ENCODE measurements at places on chromosomes 2 and 18.

DNA sequence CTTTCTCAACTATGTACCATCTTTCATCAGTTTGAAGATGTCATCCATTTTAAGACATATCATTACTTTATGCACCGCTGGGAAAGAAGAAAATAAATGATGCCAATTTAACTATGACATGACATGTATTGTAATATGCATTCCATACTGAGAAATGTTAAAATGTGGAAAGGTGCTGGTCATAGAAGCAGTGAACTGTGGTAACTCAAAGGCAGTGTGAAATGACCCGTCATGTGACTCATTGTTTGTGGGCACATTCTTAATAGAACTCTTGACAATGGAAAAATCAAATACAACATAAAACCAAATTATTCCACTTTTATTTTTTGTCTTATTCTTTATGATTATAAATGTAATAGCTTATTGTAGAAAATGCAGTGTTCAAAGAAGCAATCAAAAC lies 455.0 kb upstream of the ST6GAL2 start:
- H3K36me3 ChIP-seq = peaks cover 3% of the 10 kb centered on the region
- H3K4me1 ChIP-seq = peaks cover 30% of the 10 kb centered on the region
- H3K27ac ChIP-seq = no peak overlapping the region
- no peak for DNase-seq
- H3K4me3 ChIP-seq = no peak overlapping the region

DNA sequence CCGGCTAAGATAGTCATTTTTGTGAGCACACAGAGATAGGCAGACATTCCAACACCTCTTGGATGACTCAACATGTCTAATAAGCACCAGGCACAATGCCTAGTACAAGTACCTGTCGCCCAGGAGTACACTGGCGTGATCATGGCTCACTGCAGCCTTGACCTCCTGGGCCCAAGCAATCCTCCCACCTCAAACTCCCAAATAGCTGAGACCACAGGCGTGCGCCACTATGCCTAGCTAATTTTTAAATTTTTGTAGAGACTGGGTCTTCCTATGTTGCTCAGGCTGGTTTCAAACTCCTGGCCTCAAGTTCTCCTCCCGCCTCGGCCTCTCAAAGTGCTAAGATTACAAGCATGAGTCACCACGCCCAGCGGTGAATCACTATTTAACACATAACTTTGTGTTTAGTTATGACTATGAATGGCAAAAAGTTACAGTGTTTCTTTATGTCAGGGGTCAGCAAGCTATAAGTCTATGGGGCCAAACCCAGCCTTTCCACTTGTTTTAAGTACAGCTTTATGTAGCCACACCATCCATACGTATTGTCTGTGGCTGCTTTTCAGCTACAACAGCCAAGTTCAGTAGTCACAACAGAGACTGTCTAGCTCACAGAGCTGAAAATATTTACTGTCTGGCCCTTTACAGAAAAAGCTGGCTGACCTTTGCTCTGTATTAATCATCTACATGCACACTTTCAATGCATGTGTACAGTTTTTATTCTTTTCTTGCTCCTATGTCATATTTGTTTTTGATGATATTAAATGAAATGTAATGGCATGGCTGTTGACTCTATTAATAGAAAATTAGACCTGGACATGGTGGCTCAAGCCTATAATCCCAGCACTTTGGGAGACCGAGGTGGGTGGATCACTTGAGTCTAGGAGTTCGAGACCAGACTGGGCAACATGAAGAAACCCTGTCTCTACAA lies 18.7 kb downstream of the ORC2 start:
- no peak for DNase-seq
- H3K27me3 ChIP-seq = no peaks in the 10 kb centered on the region
- peak overlapping the region; percentile 89 for H3K27ac ChIP-seq
- peaks cover 30% of the 10 kb centered on the region for H3K36me3 ChIP-seq
- no peak overlapping the region for H3K4me3 ChIP-seq
- H3K4me1 ChIP-seq = peaks cover 13% of the 10 kb centered on the region

DNA sequence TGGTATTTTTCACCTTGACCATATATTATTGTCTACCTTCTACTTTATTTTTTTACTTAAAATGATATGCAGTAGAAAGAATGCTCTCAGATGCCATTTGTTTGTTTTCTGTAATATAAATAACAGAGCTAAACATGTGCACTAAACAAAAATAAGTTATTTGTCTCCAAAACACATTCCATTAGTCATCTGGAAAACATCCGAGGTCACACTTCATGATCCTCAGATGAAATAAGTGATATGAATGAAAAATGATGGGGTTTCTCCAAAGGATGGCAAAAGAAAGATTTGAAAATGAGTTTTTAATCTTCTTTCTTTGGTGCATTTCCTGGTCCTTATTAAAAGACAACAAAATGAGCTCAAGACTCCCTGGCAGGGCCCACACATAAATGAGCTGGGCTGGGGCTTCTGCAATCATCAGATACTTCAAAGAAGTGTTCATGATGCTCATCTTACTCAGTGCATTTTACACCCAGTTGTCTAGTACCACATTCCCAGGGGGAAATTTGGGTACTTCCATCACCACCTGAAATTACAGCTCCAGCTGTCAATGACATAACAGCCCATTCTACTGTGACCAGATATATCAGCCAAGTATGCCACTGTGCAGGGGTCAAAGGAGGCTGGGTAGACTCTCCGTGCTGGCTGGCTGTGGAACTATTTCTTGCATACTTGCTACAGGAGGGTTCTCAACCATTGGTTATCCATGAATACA lies 283.5 kb downstream of the PID1 start:
- DNase-seq = no peak
- no peak overlapping the region for H3K4me3 ChIP-seq
- H3K27me3 ChIP-seq = no peaks in the 10 kb centered on the region
- H3K4me1 ChIP-seq = no peaks in the 10 kb centered on the region
- H3K27ac ChIP-seq = no peak overlapping the region

GRCh38 chr18:9614401-9615279 lies at the start of gene PPP4R1:
TSS of gene PPP4R1 (minus strand) at chr18:9614559. CDS start at chr18:9614484, 75 bp downstream.
- H3K4me3 ChIP-seq = peak within 1 kb of the TSS; percentile 93
- H3K4me1 ChIP-seq = peaks cover 62% of the 10 kb centered on the region
- DNase-seq = peak; percentile 91
- H3K27me3 ChIP-seq = no peaks in the 10 kb centered on the region
- H3K36me3 ChIP-seq = peaks cover 11% of the 10 kb centered on the region

GRCh38 chr2:181310967-181311366 lies 146.2 kb upstream of the ITGA4 start:
- peaks cover 26% of the 10 kb centered on the region for H3K4me1 ChIP-seq
- no peaks in the 10 kb centered on the region for H3K36me3 ChIP-seq
- no peak for DNase-seq
- H3K27ac ChIP-seq = no peak overlapping the region
- H3K4me3 ChIP-seq = no peak overlapping the region

DNA sequence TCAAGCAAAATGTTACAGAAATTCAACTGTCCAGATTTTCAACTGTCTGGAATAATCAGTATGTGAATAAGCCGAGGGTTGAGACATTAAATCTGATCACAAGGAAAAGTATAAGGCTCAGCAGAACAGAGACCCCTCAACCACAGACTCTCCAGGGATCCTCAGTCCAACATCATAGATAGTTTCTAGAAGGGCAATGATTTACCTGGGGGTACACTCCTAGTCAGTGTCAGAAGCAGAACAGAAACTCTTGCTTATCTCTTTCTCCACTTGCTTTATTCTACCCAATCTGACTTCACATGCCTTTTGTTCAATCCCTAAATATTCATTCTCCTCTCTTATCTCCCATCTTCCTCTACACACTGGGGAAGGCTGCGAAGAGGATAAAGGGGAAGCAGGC lies 36.4 kb downstream of the ICOS start:
- peaks cover 47% of the 10 kb centered on the region for H3K27me3 ChIP-seq
- no peaks in the 10 kb centered on the region for H3K4me1 ChIP-seq
- H3K4me3 ChIP-seq = no peak overlapping the region
- no peak for DNase-seq
- no peak overlapping the region for H3K27ac ChIP-seq
